NCI-H2171 (cell line): ENCODE measurements at places on chromosomes 12 and 14.

- DNase-seq, result no peak
Measured at GRCh38 chr14:61663312-61663979, 31.9 kb upstream of the HIF1A start.

DNA sequence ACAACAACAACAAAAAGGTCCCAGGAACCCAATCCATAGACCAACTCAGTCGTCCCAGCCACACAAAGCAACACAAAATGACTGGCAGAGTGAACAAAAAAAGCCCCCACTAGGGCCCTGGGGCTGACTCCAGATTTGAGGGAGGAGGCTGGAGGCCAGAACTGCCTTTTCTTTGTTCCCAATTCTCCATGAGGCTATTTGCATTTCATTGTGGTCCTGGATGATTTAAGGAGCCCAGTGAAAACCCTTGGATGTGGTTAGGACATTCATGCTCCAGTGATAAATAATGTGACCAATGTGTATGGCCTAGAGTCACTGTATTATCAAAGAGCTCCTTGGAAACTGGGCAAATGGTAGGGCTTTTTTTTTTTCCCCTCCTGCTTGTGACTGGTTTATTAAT is 192.9 kb downstream of the NUAK1 start:
- no peak for DNase-seq

GRCh38 chr12:122111089-122111641 is 32.6 kb downstream of the MLXIP start:
- DNase-seq, result no peak

DNA sequence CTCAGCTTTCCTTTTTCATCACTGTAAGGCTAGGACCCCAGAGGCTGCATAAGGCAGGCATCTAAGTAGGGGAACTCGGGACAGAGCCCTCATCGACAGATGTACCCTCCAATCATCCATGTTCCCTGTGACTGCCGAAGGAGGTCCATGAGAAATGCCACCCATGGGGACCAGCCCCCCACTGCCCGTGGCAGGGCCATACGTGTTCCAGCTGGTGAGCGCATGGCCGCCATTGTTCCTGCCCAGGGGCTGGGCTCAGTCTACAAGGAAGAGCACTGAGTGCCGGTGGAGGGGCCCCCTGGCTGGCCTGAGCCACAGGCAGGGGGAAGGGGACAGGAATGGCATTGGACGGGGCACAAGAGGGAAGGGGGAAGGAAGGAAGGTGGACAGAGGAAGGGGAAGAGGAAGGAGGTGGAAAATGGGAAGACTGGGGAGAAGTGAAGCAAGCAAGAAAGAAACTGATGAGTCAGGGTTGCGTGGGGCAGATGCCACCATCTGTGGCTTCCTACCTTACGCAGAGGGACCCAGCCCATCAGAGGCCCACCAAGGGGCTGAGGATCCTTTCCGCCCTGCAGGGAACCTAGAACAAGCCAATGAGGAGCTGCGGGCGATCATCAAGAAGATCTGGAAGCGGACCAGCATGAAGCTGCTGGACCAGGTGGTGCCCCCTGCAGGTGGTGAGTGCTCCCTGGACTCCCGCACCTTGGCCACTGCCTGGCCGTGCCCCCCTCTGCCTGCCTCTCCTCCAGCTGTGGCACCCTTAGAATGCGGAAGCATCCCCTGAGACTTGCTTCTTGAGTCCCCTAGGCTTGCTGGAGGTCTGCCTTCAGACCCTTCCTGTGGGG is 120.6 kb upstream of the FKBP4 start:
- no peak for DNase-seq

GRCh38 chr14:58215191-58215914 is 15.4 kb downstream of the ACTR10 start:
- DNase-seq, result no peak

GRCh38 chr14:68394764-68395143 is 398.1 kb downstream of the ZFP36L1 start:
- no peak for DNase-seq
